ENCODE measurements at places on chromosomes 4 and X.
A peak's percentile ranks its signal among the peaks of the same experiment; 100 is the strongest.

DNA sequence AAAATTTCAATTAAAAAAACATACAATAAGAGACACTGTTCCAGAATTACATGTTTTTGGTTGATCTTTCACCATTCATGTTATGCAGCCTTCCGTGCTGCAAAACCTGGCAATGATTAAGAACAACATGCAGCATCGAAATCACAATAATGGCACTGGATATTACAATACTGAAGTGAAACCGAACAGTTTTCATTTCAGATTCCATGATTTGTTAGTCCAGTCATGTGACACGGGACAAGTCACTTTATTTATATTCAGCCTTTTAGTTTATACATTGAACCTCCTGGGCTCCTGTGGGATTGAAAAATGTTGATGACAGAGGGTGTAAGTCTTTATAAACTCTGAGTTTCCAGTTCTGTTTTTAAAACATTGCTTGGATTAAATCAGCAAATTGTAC is 142.5 kb upstream of the TTC29 start:
- DNase-seq = no peak

DNA sequence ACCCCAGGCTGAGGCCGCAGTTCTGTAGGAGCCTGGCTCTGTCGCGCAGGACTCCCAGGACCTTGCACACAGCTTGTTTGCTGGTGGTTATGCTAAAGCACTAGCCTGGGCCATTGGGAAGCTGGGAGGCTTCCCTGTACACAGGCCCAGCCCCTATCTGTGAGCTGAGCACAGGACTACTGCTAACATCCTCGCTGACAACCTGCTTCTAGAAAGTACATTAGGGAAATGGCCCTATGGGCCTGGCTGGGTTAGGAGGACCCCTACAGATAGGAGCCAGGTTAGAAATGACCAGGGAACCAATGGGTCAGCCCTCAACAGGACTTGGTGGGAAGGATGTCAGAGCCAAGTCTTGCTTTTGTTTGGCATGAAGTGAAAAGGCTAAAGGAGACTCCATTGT is 219.4 kb upstream of the LNX1 start:
- no peak for DNase-seq

GRCh38 chrX:16112428-16112827 is 10.9 kb upstream of the GRPR start:
- DNase-seq = no peak

GRCh38 chr4:142377342-142378091 is 468.6 kb downstream of the INPP4B start:
- DNase-seq = no peak

DNA sequence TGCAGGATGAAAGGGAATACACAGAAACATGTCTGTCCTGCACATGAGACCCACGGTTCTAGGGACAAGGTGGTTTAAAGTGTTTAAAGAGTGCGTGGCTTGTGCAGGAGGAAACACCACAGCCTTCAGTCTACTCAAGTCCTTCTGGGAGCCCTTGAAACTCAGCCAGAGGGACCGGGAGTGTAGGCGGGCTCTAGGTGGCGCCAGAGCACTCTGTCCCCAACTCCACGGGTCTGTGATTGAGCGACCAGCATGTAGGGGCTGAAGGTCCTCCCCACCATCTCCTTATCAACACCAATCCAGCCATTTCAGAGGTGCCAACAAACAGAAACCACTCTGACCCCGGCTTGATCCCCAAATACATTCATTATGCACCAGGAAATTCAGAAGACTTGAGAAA is 82.0 kb upstream of the CLDN34 start:
- DNase-seq = peak; percentile 25
